Smooth muscle cell of trachea (primary cell): ENCODE measurements at places on chromosomes 13 and 19. TPM values are rescaled to one million over a fixed set of nuclear protein-coding genes. Genes with fewer than 3 reads are reported as not detected.

NFILZ gene
- not detected in 2 replicates for total RNA-seq

WDR87 gene
- total RNA-seq = under 0.01 TPM in 1 of 2 replicates, not detected in the other

SPC24 gene
- total RNA-seq = 15.9 and 111 TPM in 2 replicates

NLRP4 gene
- total RNA-seq = not detected in 2 replicates
